ENCODE measurements at places on chromosomes 12 and 14.

- DNase-seq: no peak
Observed at GRCh38 chr12:80858356-80858755, 79.4 kb downstream of the LIN7A start.

DNA sequence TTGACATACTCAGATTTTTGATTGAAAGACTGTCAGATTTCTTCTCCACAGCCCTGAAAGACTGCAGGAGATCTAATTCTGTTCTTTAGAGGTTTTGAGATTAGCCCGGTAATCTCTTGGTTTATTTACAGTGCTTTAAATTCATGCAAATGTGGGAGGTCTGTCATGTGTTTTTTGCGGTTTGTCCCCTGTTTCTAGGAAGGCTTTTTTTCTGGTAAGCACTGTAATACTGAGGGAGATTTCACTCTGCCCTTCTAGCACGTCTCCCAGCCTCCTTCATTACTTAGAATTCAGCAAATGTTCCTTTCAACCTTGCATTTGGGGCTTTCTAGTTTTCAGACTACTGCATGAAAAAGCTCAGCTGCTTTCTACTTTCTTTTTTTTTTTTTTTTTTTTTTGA, 31.1 kb downstream of the GPHN start:
- DNase-seq: no peak

DNA sequence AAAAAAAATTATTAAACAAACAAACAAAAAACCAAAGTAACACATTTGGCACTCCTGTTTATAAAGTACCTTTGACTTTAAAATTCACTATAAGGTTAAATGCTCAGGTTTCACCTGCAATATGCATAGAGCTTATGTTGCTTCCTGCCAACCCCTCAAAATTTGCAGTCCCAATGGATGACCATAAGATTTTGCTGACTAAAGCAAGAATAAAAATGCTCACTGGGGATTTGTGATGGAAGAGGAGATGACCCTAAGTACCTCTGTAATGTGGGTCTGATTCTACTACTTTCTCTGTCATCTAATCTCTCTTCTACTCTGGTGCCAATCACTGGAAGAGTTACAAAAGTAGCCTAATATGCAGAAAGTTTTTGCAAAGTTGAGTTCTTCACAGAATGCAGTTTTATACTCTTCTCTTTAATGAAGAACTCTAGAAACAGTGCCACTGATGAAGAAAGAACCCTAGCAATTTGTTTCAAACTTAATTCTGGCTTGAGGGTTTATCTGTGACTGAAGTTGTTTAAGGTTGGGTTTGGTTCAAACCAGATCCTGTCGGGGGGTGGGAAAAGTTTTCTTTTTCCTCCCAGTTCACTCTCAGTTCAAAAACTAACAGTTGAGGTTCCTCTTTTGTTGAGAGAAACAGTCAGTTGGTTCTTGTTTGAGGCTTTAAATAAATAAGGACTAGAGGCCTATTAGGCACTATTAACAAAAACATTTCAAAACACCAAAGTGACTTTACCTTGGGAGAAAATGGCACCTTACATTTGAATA, 10.9 kb downstream of the WASHC3 start:
- DNase-seq: no peak

DNA sequence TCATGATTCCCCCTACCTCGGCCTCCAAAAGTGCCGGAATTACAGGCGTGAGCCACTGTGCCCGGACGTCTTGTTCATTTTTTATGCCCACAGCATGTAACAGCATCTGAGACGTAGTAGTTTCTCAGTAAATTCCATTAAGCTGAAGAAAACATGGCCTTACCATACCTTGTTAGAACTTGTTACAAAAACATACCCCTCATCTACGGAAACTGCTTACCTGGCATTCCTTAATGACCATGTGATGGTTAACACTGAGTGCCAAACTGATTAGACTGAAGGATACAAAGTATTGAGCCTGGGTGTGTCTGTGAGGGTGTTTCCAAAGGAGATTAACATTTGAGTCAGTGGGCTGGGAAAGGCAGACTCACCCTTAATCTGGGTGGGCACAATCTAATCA, 186.8 kb downstream of the CEP128 start:
- DNase-seq: no peak

GRCh38 chr12:48958049-48958388, 732 bp upstream of the ARF3 start:
- no peak for DNase-seq

DNA sequence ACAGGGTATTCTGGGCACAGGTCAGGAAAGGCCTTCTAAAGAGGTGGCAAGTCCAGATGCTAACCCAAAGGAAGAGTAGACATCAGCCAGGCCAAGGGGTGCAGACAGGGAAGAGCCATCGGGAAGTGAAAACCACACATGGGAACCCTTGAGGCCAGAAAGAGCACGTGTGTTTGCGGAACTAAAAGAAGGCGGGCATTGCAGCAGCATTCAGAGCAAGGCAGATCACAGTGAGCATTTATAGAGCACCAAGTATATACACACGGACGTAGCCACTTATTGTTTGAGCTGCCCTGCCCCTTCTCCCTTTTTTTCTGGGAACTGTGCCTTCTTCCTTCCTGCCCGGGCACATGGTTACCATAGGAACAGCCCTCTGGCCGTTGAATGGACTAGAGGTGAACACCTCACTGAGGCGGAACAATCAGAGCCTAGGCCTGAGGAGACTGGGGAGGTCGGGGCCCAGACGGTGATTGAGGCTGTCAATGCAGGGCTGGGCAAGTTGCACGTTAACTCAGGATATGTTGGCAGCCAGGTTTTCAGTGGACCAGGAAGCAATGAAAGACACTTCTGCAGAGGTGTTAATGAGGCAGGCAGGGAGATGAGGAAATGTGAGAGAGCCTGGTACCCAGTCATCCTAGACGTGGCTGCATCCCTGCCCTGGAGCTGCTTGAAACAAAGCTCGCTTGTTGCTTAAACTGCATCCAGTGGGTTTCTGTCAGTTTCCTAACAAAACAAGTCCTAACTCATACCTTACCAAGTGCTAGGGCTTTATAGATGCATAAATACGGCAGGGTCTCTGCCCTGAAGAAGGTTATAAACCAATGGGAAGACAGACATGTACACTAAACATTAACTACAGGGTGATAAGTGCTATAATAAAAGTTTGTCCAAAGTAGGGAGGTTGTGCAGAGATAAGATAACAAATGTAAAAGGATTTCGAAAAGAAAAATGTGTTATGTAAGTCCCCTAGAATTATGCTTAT, 34.2 kb downstream of the MOAP1 start:
- DNase-seq: no peak
